ENCODE measurements at places on chromosomes 3 and 15. TPM values are rescaled to one million over a fixed set of nuclear protein-coding genes. Genes with fewer than 3 reads are reported as not detected.

- H3K27ac ChIP-seq, result no peak overlapping the region
- no peak for DNase-seq
- no peaks in the 10 kb centered on the region for H3K4me1 ChIP-seq
- no peak overlapping the region for H3K4me3 ChIP-seq
- H3K36me3 ChIP-seq, result no peaks in the 10 kb centered on the region
These were observed 37.8 kb downstream of the ABHD2 start for GRCh38 chr15:89126009-89126408.

MAP1A gene
- total RNA-seq, result 2.8 TPM

GRCh38 chr15:82122746-82123400 is 77.1 kb upstream of the MEX3B start:
- no peaks in the 10 kb centered on the region for H3K36me3 ChIP-seq
- no peaks in the 10 kb centered on the region for H3K4me1 ChIP-seq
- H3K27ac ChIP-seq, result no peak overlapping the region
- H3K27me3 ChIP-seq, result no peaks in the 10 kb centered on the region
- no peak for DNase-seq

- DNase-seq, result no peak
- peak overlapping the region; percentile 96 for H3K27ac ChIP-seq
- peak overlapping the region; percentile 79 for H3K4me3 ChIP-seq
- H3K27me3 ChIP-seq, result no peaks in the 10 kb centered on the region
- no peaks in the 10 kb centered on the region for H3K4me1 ChIP-seq
These were observed 30.8 kb upstream of the RPN1 start for GRCh38 chr3:128681369-128681829.

CORO2B gene
- 11.2 TPM for total RNA-seq

CNTN6 gene
- total RNA-seq, result under 0.01 TPM

LYSMD4 gene
- total RNA-seq, result 12.2 TPM

IL5RA gene
- not detected for total RNA-seq

DNA sequence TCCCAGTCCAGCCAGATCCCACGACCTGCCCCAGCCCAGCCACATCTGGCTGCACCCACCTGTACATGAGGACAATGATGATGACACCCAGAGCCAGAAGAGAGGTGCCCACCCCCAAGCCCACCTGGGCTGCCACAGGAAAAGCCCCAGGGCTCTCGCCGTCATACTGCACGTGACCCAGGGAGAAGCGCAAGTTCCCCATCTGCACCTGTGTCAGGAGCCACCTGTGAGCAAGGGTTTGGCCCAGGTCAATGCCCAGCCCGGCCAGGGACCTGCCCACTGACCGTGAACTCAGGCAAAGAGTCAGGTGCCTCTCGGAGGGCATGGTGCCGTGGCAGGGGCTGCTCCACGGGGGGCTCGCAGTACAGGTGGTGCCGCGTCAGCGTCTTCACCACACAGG is 16.3 kb downstream of the PLXNB1 start:
- H3K27me3 ChIP-seq, result no peaks in the 10 kb centered on the region
- no peaks in the 10 kb centered on the region for H3K4me1 ChIP-seq
- H3K27ac ChIP-seq, result no peak overlapping the region

PLD1 gene
- 24.9 TPM for total RNA-seq

DNA sequence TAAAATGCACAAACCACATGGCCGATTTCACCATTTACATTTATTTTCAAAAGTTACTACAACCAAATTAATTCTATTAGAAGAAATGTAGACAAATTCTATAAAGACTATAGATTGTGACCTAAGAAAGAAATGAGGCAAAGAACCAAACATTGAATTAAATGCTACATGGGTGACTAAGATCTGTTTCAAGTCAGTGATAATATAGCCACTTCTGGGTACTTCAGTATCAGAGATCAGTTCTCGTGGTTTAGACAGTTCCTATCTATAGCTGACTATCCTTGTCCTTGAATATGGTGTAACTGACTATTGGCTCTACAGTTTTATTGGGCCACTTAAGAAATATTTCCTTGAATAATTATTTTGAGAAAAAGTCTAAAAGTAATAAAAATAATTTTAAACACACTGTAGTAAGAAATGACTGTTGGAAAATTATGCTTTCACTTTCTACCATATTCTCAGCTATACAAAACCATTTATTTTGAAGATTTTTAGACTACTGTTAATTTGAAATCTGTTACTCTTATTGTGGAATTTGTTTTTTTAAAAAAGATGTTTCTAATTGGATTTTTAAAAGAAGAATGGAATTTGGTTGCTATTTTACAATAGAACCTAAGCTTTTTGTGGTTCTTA is 14.1 kb downstream of the KCNMB3 start:
- no peak overlapping the region for H3K4me3 ChIP-seq
- H3K36me3 ChIP-seq, result no peaks in the 10 kb centered on the region
- H3K4me1 ChIP-seq, result no peaks in the 10 kb centered on the region

DNA sequence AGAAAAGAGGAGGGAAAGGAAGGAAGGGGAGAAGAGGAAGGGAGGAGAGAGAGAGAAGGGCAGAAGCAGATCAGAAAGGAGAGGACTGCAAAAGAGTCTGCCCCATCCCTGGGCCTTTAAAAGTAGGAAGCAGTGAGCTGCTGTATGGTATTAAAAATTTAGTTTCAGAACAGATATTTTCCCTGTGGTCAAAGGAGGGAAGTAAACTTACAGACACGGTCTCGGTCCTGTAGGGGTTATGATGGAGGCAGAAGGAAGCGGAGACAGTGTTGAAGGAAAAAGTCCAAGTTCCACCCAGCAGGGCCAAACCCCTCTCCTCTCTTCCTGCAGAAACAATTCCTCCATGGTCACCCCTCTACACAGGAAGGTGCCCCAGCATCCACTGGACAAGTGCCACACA is 122.0 kb upstream of the PROK2 start:
- DNase-seq, result no peak
- no peaks in the 10 kb centered on the region for H3K27me3 ChIP-seq
- no peaks in the 10 kb centered on the region for H3K4me1 ChIP-seq
- H3K36me3 ChIP-seq, result no peaks in the 10 kb centered on the region

DNA sequence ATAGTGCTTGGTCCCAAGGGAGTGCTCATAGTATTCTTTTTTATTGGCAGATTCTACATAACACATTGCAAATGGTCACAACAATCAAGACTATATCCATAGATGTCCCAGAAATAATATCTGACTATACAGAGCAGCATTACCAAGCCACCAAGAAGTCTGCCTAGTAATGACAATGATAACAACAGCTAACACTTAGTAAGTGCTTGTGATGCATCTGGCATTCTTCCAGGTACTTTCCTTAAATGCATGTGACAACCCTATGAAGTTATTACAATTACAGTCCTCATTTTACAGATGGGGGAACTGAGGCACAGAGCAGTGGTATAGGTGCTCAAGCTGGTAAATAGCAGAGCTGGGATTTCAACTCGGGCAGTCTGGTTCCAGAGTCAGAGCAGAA is 49.6 kb upstream of the ICE2 start:
- no peaks in the 10 kb centered on the region for H3K4me1 ChIP-seq
- H3K27me3 ChIP-seq, result no peaks in the 10 kb centered on the region
- no peak overlapping the region for H3K4me3 ChIP-seq
- no peaks in the 10 kb centered on the region for H3K36me3 ChIP-seq

GRCh38 chr15:39095218-39095879 is 485.5 kb upstream of the THBS1 start:
- no peak for DNase-seq
- no peak overlapping the region for H3K4me3 ChIP-seq
- H3K36me3 ChIP-seq, result no peaks in the 10 kb centered on the region

MUC13 gene
- not detected for total RNA-seq

DNA sequence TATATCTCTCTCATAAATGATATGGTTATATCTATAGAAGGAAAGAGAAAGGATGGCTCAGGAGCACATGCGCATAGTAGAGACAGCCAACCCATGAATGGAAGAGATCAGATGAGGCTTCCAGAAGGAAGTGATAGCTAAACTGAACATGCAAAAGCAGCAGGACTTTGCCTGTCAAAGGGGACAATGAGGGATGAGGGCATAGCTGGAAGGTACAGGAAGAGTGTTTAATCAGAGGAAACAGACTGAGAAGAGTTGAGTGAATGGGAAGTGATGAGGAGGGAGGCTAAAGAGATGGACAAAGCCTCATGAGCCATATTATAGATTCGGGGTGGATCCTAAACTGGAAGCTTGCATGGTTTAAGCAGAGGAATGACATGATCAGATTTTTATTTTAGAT is 26.5 kb upstream of the VEPH1 start:
- no peaks in the 10 kb centered on the region for H3K4me1 ChIP-seq
- H3K27ac ChIP-seq, result no peak overlapping the region
- no peaks in the 10 kb centered on the region for H3K36me3 ChIP-seq
- no peaks in the 10 kb centered on the region for H3K27me3 ChIP-seq

EHHADH gene
- total RNA-seq, result 6.7 TPM

- no peaks in the 10 kb centered on the region for H3K27me3 ChIP-seq
- H3K36me3 ChIP-seq, result no peaks in the 10 kb centered on the region
- H3K4me3 ChIP-seq, result no peak overlapping the region
- no peaks in the 10 kb centered on the region for H3K4me1 ChIP-seq
- no peak for DNase-seq
These were observed 138.7 kb upstream of the CBLB start for GRCh38 chr3:106007512-106007911.

ZNF621 gene
- total RNA-seq, result 16.4 TPM

DNA sequence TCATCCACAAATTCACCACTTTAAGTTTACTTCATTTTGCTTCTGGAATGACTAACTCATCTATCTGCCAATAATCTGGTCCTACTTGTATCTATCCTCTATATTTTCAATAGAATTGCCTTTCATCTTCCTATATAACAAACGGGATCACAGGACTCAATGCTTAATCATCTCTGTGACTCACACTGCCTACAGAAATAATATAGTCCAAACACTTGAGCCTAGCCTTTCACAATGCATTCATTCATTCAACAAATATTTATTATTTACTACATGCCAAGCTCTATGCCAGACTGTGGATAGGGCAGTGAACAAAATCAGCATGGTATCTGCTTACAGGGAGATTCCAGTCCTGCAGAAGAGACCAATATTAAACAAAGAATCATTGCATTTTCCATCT is 16.6 kb upstream of the AGTR1 start:
- no peak for DNase-seq
- no peaks in the 10 kb centered on the region for H3K27me3 ChIP-seq
- no peaks in the 10 kb centered on the region for H3K36me3 ChIP-seq
- no peak overlapping the region for H3K27ac ChIP-seq
- H3K4me3 ChIP-seq, result no peak overlapping the region

GRCh38 chr3:174278094-174278493 is 581.0 kb upstream of the NAALADL2 start:
- no peak overlapping the region for H3K27ac ChIP-seq
- H3K4me1 ChIP-seq, result no peaks in the 10 kb centered on the region
- H3K27me3 ChIP-seq, result no peaks in the 10 kb centered on the region
- no peak for DNase-seq
- no peaks in the 10 kb centered on the region for H3K36me3 ChIP-seq
- H3K4me3 ChIP-seq, result no peak overlapping the region

DNA sequence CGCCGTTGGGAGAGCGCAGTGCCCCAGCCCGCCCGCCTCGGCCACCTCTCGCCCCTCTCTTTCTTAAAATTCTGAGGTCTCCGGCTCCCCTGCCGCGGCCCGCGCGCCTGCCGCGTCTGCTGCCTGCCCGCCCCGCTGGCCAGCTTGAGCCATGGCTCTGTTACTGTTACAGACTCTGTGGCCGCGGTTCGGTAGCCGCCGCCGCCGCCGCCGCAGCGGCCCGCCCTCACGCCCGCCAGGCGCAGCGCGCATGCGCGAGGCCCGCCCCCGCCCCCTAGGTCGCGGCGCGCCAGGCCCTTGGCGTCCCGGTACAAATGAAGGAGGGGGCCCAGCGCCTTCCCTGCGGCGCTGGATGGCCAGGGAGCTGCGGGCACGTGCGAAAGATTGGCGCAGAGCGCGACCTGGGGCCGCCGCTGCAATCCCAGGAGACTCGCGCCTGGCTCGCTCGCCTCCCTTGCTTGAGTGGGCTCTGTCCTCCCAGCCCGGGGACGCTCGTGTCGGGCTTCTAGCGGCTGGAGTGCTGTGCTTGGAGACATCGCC is at the start of gene ONECUT1:
Gene ONECUT1, minus strand, starts transcription at position 168 of the 540 bp plus-strand sequence. CDS start 452 bp downstream, outside the sequence.
- H3K27ac ChIP-seq, result no peak within 1 kb of the TSS
- H3K36me3 ChIP-seq, result no peaks in the 10 kb centered on the region
- peaks cover 93% of the 10 kb centered on the region for H3K27me3 ChIP-seq

GRCh38 chr15:88704791-88705768 is 66.3 kb downstream of the ISG20 start:
- H3K4me3 ChIP-seq, result peak overlapping the region; percentile 68
- no peaks in the 10 kb centered on the region for H3K4me1 ChIP-seq
- no peaks in the 10 kb centered on the region for H3K27me3 ChIP-seq
- no peak overlapping the region for H3K27ac ChIP-seq

ZPLD1 gene
- total RNA-seq, result not detected

ANKRD63 gene
- total RNA-seq, result not detected

- H3K36me3 ChIP-seq, result no peaks in the 10 kb centered on the region
- no peaks in the 10 kb centered on the region for H3K27me3 ChIP-seq
- H3K27ac ChIP-seq, result peak overlapping the region; percentile 82
- peaks cover 6% of the 10 kb centered on the region for H3K4me1 ChIP-seq
These were observed 407.5 kb upstream of the THBS1 start for GRCh38 chr15:39173426-39173825.

DNA sequence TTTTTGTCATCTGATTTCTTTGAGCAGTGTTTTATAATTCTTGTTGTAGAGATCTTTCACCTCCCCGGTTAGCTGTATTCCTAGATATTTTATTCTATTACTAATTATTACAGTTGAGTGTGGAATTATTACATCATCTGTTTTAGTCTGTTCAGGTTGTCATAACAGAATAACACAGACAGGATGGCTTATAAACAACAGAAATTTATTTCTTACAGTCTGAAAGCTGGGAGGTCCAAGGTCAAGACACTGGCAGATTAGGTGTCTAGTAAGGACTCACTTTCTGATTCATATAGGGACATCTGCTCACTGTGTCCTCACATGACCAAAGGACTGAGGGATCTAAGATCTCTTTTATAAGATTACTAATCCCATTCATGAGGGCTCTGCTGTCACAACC is 121.3 kb upstream of the THBS1 start:
- H3K36me3 ChIP-seq, result no peaks in the 10 kb centered on the region
- H3K4me3 ChIP-seq, result no peak overlapping the region
- no peaks in the 10 kb centered on the region for H3K27me3 ChIP-seq
- H3K27ac ChIP-seq, result no peak overlapping the region
- no peak for DNase-seq
- no peaks in the 10 kb centered on the region for H3K4me1 ChIP-seq

GRK7 gene
- 0.15 TPM for total RNA-seq

DNA sequence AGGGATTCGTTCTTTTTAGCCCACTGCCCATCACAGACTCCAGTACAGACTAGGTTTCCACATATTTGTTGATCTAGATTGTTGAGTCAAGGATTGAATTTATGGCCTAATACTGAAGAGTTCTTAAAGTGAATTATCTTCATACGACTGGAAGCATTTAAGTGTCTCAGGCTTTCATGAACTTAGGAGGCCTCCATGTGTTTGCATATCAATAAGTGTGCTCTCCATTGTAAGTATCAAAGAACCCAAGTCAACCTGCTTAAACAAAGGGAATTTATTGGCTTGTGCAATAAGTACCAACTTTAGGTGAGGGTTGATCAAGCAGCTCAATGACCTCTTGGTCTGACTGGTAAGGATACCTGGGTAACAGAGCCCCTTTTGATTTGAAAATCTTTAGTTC is 382.1 kb downstream of the PDCD6IP start:
- no peaks in the 10 kb centered on the region for H3K4me1 ChIP-seq
- no peak for DNase-seq
- H3K27me3 ChIP-seq, result no peaks in the 10 kb centered on the region
- no peaks in the 10 kb centered on the region for H3K36me3 ChIP-seq
- H3K27ac ChIP-seq, result no peak overlapping the region

AP3B2 gene
- 5.3 TPM for total RNA-seq

- H3K27me3 ChIP-seq, result no peaks in the 10 kb centered on the region
- no peaks in the 10 kb centered on the region for H3K4me1 ChIP-seq
- no peaks in the 10 kb centered on the region for H3K36me3 ChIP-seq
- no peak for DNase-seq
- no peak overlapping the region for H3K27ac ChIP-seq
These were observed 726.6 kb upstream of the NAALADL2 start for GRCh38 chr3:174132421-174133042.

GOLGA6A gene
- total RNA-seq, result not detected

All from breast epithelium (tissue), 4 donors.